ENCODE measurements at places on chromosomes 1 and 21.

GRCh38 chr1:216739793-216740192 is 16.6 kb upstream of the ESRRG start:
- DNase-seq: no peak

DNA sequence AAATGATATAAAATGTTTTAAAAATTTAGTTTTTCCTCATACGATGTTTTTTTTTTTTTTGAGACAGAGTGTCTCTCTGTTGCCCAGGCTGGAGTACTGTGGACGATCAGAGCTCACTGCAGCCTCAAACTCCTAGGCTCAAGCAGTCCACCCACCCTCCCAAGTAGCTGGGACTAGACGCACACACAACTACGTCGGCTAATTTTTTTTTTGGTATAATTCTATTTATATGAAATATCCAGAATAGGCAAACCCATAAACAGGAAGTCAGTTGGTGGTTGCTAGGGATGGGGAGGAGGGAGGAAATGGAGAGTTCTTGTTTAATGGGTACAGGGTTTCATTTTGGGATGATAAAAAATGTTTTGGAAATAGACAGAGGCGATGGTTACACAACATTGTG is 56.5 kb downstream of the WARS2 start:
- DNase-seq: no peak

DNA sequence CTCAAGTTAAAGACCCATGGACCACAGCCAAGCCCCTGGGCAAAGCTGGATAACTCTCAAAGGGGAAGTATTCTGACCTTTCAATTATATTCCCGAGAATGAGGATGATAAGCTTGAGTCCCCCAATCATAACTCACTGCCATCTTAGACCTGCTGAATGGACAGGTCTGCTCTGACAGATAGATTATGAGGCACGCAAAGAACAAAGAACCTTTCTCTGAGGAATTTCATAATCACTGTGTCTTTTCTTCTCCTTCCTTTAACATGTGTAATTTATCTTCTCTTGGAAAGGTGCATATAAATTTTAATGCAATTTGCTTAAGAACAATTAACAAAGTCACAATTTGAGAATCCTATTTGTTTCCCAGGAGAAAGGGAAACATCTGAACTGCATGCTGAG is 22.0 kb downstream of the PIGM start:
- DNase-seq: no peak

- no peak for DNase-seq
Observed at GRCh38 chr1:71154429-71154828, 73.6 kb upstream of the ZRANB2 start.

- DNase-seq: no peak
Observed at GRCh38 chr1:201013991-201014815, 9.3 kb downstream of the KIF21B start.

- no peak for DNase-seq
Observed at GRCh38 chr1:53592985-53593757, 134.0 kb downstream of the DMRTB1 start.

DNA sequence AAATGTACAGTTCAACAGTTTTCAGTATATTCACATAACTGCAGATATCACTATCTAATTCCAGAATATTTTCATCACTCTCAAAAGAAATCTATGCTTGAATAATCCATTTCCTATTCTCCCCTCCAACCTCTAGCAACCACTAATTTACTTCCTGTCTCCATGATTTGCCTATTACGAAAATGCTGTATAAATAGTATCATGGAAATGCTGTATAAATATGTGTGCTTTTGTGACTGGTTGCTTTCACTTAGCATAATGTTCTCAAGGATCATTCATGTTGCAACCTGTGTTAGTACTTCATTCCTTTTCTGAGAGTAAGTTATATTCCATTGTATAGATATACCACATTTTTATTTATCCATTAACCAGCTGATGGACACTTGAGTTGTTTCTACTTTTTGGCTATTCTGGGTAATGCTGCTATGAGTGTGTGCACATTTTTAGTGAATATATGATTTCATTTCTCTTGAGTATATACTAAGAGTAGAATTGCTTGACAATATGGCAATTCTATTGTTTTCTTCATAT is 115.6 kb downstream of the TNFSF18 start:
- no peak for DNase-seq

DNA sequence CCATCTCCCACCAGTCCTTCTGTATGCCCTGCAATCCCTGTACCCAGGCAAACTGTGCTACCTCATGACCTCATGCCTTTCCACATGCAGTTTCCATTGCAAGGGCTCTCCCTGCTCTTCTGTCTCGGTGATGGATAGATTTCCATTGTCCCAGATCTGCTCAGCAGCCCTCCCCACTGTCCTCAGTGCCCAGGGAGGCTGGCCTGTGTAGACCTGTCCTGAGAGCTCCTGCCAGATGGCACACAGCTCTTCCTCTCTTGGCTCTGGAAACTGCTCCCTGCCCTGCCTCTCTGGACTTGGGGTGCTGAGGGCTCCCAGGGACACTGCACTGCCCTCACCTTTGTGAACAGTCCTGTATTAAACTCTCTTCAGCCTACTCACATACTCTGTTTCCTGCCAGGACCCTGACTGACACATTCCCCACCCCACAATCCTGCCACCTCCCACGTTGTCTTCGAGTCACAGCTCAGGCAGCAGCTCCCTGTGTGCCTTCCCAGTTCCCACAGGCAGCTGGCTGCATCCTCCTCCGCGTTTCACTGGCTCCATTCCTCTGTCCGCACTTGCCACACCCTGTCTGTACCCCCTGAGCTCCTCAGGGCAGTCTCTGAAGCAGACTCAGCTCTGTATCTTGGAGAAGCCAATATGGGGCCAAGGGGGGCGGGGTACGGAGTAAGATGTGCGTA is 57.0 kb downstream of the SPATA46 start:
- no peak for DNase-seq

DNA sequence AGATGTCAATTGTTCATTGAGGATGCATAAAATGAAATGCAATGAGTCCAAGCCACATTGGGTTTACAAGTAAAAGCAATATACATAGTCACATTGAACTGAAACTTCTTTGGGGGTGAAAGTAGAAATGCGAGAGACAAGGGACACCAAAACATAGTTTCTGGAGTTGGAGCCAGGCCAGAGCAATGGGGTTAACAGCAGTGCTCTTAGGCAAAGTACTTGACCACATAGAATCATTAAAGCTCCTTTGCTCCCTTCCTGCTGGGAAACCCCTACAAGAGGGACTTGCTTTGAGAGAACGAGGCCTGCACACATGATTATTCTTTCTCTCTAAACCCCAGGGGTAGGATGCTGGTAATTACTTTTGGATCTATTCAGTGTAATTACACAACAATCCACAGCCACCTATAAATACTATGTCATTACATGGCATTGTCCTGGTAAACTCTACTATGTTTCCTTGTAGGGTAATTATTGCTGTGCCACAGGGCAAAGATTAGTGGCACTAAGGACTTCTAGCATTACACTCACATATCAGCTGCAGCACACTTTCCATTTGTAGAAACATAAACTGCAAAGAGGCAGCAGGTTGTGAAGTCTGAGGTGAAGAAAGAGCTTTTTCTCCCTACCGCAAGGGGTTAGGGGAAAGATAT is 421.6 kb upstream of the PBX1 start:
- DNase-seq: no peak

- no peak for DNase-seq
Observed at GRCh38 chr1:71414179-71414578, 333.3 kb upstream of the ZRANB2 start.

DNA sequence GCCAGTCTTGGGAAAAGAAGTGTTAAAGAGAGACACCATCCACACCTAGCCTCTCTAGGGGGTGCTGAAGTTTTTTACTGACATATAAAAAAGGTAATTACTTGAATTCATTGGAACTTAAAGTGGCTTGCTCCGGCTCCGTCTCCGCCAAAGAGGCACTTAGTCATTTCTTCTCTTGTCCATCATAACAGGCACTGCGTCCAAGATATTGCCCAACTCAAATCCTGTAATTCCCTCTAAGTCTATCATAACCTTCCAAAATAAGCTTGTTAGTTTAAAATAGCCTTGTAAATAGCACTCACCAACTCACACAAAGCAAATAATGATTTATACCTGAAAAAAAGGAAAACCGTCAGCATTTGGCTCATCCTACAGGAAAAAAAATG is 160.5 kb downstream of the ZBTB18 start:
- no peak for DNase-seq

- DNase-seq: no peak
Observed at GRCh38 chr1:43253173-43253572, 16.6 kb upstream of the TMEM125 start.

- no peak for DNase-seq
Observed at GRCh38 chr1:162663589-162664106, 31.4 kb downstream of the DDR2 start.

DNA sequence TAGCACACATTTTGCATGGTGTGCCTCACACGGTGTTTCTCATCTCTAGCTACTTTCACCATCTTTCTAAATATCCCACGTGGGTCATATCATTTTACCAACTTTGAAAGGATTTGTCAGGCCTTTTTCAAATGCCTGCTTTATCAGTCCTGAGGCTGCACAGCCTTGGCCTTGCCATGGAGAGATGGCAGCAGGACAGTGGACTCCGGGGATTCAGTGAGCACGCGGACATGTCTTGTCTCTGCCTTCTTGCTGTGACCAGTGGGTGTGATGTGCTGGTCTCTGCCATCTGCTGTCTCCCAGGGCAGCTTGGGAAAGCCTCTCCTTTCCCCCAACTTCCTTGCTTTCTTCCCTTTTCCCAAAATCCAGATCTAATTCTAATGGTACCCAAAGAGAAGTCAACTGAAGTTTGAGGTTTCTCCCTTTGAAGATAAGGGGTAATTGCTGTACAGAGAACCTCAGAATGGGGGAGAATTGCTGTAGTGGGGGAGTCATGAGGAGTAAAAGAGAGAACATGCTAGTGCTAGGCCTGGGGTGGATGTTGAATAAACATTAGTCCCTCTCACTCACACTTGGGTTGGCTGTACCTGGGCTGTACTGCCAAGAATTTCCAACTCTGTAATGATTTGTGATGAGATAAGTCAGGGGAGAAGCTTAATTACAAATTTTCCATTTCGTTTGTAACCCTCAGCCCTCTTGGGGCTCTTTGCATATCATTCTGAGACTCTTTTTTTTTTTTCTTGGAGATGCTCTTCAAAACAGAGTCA is 99.5 kb downstream of the GALNT2 start:
- DNase-seq: no peak

DNA sequence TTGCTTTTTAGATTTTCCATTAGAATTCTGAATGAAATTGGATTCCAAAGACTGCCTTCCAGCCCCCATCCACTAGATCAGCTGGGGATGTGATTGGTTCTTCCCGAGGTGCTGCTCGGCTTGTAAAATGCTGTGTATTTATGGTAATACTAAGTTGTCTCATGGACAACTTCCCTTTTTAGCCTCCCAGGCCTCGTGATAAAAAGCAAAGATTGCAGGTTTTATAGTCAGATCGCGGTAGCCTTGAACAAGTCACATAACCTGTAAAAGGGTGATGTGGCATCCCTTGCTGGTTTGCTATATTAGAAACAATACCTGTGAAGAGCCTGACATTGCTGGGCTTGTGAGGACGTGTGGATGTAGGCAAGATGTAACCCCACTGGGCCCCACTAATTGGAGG is 10.4 kb downstream of the MUL1 start:
- no peak for DNase-seq
